ENCODE measurements at places on chromosomes 5 and 9.

DNA sequence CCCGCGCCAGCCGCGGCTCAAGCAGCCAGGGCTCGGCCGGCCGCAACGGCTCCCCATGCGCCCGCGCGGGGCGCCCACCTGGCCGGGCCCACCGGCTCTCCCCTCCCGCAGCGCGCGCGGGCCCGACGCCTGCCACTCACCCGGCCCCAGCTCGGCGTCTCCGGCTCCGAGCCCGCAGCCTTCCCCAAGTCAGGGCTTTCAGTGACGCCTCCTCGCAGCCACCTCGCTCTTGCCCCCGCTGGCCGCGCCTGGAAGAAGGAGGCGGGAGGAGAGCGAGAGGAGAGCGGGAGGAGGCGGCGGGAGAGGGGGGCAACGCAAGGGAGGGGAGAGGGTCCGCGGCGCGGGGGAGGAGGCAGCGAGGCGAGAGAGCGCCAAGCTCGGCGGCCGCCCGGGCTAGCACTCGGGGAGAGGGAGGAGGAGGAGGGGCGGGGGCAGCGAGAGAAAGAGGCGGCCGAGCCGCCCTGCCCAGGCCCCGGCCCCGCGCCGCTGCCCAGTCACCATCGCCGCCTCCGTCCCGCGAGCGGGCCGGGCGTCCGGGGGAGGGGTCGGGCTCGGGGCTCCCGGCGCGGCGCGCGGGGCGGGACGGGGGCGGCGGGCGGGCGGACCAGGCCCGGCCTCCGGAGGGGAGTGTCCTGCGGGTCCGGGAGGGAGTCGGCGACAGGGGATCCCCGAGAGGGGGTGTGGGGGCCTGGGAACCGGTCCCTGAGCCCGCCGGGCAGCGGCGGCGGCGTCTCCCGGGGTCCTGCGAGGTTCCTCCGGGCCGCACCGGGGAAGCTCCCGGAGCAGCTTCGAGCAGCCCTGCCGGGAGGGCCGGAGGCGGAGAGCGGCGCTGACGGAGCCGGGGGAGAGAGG lies at the start of gene LHFPL2:
Gene LHFPL2 (minus strand): TSS at position 414 of the 852 bp plus-strand sequence. CDS start 138,559 bp downstream, outside the sequence.
- DNase-seq = no peak

DNA sequence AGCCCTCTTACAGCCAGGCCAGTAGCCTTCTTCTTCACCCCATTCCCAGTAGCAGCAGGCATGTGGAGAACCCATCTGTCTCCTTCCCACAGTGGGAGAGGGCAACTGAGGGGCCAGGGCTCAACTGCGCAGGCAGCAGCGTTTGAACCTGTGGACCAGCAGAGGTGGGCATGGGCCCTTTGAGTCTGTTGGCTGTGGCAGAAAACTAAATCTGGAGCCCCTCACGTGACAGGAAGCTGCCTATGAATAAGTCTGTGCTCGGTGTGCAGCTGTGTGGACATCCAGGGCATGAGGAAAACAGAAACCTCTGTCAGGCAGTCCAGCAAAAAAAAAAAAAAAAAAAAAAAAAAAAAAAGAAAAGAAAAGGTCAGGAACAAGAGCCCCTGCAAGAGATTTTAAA lies 189.2 kb upstream of the NR3C1 start:
- no peak for DNase-seq

DNA sequence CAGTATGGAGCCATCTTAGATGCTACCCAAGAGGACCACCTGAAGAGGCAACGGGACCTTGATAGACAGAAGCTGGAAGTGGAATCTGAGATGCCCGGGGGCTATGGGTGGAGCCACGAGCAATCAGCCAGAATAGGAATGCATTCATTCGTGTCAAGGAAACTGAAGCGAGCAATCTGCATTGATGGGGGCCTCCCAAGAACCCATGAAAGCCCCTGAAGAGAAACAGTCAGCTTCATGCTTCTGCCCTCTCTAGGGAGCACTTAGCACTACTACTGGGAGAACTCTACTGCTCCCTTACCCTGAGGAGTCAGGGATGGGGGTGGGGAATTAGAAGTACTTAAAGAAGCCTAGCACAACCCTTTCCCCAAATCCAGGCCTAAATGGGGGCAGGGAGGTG lies 51.9 kb upstream of the TCERG1 start:
- no peak for DNase-seq

DNA sequence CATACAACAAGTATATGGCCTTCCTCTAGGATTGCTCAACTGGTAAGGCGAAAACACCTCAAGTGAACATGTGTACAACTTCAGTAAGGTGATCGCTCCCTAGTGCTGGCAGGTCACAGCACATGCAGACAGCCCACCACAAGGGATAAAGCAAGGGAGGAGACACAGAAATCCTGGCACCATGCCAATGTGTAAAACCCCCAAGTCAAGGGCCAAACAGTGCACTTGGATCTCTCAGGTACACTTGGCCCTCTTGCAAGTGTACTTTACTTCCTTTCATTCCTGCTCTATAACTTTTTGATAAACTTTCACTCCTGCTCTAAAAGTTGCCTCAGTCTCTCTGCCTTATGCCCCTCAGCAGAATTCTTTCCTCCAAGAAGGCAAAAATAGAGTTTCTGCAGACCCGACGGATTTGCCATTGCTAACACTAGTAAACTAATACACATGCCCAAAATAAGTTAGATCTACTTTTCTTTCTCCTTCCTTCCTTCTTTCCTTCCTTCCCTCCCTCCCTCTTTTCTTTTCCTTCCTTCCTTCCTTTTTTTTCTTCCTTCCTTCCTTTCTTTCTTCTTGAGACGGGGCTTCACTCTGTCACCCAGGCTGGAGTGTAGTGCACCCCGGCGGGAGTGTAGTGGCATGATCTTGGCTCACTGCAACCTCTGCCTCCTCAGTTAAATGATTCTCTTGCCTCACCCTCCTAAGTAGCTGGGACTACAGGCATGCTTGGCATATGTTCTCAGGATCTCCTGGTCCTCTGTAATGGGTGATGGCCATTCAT lies 6.8 kb upstream of the LNPEP start:
- no peak for DNase-seq

DNA sequence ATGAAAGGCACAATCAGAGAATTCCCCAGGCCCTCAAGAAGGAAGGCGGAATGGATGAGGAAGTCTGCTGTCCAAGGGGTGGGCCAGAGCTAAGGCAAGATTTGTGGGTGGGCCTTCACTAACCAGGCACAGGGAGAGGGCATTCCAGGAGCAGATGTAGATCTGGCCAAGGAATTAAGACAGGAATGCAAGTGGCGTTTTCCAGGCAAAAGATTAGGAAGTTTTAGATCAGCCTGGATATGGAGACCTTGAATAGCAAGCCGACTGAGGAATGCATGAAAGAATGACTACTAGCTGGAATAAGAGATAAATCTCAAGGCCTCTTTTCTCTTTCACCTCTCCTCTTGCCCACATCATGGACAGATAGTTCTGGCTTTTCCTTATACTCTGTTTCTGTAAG lies 68.5 kb downstream of the GHR start:
- DNase-seq = no peak

- peak; percentile 27 for DNase-seq
Measured at GRCh38 chr9:27528076-27528885, 1.3 kb downstream of the MOB3B start.

GRCh38 chr5:36691226-36691625 lies 84.8 kb downstream of the SLC1A3 start:
- DNase-seq = no peak

DNA sequence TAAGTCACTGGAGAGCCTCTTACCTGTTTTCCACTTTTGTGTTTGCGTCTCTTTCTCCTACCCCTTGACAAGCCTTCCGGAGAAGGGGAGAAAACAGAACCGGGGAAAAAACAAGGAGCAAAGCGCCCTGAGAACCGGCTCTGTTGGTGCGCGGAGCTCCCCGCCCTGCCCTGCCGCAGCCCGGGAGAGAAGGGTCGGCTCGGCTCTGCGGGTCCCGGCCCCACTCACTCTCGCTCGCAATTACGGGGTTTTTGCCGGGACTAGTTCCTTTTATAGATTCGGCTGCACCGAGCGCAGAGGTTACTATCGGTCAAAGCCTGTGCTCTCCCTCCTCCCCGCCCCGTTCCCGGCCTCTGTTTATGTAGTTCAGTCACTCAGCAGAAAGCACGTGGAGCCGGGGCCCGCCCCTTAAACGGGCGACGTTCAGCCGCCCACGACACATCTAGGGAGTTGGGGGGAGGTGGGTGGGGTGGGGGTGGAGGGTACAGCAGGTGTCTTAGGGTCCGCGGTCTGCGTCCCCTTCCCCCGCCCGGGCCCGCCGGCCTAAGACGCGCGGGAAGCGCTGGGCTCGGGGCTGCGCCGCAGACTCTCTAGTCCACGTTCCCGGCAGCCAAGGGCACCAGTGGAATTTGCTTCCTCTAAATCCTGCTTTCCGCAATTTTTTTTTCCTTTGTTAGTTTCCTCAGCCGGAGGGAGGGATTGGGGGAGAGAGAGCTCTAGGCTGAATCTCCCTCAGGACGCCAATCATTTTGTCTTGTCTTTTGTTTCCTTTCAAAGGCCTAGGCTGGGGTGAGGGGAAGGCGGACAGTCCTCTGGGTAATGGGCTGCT lies at the start of gene ABCA1:
Gene ABCA1 (minus strand): TSS at position 244 of the 829 bp plus-strand sequence. CDS start 24,476 bp downstream, outside the sequence.
- DNase-seq = peak; percentile 62

DNA sequence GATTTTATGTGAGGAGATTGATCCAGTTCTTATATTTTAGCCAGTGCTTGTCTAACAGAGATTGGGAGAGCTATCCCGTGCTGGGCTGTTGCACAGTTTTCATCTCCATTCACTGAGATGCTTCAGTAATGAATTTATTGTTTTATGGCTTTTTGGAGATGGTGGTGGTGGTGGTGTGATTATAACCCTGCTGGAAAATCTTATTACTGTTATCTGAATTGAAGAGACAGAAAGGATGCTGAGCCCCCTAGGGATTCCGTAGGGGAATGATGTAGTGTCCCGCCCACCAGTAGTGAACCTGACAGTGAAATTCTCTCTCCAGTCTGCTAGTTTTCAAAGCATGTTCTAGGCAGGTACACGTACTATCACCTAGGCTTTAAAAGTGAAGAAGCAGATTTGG lies 1.9 kb downstream of the RAI14 start:
- DNase-seq = no peak

- DNase-seq = no peak
Measured at GRCh38 chr9:123753669-123754258, 176.2 kb downstream of the DENND1A start.

- DNase-seq = no peak
Measured at GRCh38 chr9:89872913-89873707, 268.3 kb downstream of the GADD45G start.

DNA sequence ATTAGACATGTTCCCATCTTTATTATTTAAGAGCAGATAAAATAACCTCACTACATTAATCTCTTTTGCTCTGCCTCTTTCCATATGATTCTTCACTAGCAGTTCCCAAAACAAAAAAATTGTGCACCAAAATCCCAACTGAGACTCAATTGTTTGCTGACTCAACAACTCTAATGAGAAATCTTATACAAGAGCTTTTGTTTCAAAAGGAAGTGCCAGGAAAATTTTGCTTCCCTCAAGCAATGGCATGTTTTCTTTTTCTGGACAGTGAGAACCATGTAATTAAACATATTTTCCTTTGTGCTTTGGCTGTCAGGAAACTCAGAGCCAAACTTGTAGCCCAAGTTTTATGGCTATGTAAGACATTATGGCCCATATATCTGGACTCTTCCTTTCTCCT lies 62.0 kb downstream of the TMC1 start:
- DNase-seq = no peak

GRCh38 chr5:87302061-87302460 lies 34.4 kb downstream of the RASA1 start:
- DNase-seq = no peak

- DNase-seq = no peak
Measured at GRCh38 chr5:135335031-135335828, 63.8 kb downstream of the MACROH2A1 start.

- DNase-seq = no peak
Measured at GRCh38 chr5:37208883-37209797, 40.0 kb downstream of the CPLANE1 start.

DNA sequence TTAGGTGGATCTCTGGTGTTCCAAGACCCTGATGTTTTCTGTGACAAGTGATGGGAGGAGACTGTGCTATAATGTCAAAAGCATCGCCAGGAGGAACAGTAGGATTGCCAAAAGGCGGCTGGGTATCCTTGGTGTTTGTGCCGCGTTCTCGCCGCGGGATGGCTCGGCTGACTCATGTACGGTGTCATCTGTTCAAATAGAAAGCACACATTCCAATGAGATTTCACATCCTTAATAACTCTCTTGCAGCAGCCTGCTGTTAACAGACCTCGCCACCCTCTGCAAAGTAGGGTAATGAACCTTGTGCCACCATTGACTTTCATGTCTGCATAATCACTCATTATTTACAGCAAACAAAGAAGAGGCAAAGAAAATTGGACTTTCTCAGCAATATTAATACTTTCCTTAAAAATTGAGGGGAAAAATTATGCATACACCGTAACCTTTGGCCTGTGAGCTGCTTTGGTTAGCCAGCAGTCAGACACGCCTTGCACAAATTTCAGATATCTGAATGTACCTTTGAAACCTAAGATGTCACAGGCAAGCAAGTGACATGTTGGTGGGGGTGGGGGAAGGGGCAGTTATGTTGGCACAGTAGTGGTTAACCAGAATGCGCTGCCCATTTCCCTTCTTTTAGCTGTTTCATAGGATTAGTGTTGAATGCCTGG lies 289.4 kb downstream of the EFNA5 start:
- no peak for DNase-seq

GRCh38 chr5:76178913-76179312 lies 95.7 kb downstream of the SV2C start:
- DNase-seq = no peak

DNA sequence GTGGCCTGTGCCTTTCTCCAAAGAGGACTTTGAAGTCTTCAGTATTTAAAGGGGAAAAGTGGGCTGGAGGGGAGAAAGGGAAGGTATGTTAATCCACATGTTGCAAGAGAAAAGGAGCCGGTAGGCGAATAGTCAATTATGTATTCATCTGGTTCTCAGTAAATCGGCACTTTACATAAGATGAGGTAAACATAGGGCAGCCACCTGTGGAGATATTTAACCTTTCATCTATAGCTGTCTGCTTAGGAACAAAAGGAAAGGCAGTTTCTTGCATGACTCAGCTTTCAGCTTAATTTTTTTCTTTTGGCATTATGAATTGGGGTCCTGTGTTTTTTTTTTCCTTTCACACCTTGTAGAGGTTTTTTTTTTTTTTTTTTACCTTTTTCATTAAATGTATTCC lies 42.2 kb downstream of the FGD3 start:
- DNase-seq = peak; percentile 79

GRCh38 chr9:112809906-112810305 lies 59.3 kb downstream of the SNX30 start:
- no peak for DNase-seq

- no peak for DNase-seq
Measured at GRCh38 chr5:146754621-146755020, 123.9 kb downstream of the PPP2R2B start.

DNA sequence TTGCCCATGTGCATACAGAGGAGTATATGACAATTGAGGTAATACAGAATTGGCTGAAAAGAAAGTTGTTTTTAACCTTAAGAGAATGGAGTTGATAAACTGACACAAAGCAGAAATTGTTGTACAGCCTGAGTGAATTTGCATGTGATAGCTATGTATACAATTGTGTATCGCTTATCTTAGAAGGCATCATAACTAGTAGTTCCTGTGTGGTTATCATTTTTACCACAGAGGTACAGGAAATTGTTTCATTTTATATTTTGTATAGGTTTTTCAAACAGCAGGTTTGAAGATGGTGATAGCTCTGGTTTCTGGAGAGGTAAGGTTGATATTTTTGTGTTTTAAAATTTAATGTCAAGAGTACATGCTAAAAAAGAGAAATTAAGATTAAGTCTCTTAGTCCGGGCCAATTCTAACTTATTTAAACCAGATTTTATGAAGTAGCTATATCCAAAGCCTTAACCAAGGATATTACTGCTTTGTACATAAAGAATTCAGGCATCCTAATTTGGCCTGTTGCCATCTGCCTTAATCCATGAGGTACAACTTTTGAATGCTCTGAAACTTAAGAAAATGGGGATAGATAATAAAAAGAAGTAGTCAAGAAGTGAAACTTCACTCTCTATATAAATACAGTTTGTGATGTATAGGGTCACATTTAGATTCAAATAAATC lies 26.0 kb downstream of the DDX4 start:
- peak; percentile 32 for DNase-seq

All from CD4-positive, alpha-beta T cell treated with Interleukin-4 for 4 hours (primary cell).